ENCODE measurements at places on chromosomes 11 and 22.

DNA sequence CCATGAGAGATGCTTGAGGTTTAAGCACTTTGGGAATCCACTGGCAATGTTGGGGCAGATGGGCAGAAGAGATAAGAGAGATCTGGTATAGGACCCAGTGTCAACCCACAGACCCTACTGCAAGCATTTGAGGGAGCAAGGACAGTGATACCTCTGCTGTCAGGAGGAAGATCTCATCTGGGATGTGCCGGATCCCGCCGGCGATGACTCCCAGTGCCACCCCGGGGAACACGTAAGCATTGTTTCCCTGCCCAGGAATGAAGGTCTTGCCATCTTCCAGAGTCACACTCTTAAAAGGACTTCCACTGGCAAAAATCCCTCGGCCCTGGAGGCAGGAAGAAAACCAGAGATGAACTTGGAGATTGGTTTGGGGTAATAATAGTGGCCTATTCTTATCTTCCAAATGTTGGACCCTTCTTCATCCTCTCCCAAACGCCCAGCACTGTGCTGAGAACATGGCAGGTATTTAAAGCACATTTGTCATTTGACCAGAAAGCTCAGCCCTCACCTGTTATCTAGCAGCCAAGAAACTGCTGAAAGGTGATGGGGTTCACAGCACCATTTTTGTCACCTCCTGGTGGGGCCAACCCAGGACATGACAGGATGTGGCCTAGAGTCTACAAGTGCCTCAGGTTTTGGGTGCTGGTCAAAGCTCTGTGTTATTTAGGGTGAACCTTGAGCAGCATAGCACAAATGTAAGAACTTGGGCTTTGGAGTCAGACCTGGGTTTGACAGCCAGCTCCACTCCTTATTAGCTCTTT, 71.7 kb downstream of the CCDC81 start:
- no peak for DNase-seq

- DNase-seq: no peak
Measured at GRCh38 chr11:32573228-32573627, 10.4 kb upstream of the EIF3M start.

DNA sequence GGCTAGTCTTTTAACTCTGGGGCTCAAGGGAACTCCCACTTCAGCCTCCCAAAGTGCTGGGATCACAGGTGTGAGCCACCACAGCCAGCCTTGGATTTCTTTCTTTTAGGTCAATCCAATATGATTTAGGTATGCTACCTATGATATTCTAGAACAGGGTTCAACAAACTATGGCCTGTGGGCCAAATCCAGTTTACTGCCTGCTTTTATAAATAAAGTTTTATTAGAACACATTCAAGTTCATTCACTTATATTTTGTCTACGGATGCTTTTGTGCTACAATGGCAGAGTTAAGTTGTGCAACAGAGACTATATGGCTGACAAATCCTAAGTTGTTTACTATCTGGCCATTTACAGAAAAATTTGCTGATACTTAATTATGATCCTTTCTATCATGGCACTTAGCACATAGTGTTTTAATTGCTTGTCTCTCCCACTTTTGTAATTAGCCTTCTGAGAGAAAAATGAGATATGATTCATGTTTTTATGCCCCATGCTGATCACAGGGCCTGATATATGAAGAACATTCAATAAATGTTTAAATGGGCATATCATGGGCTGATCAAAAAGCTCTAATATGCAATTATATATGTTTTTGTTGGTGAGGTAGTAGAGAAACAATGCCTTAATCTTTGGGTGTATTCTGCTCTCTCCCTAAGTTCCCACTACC, 109.6 kb downstream of the STIM1 start:
- DNase-seq: no peak

- DNase-seq: no peak
Measured at GRCh38 chr22:41991111-41991510, 7.5 kb upstream of the WBP2NL start.

DNA sequence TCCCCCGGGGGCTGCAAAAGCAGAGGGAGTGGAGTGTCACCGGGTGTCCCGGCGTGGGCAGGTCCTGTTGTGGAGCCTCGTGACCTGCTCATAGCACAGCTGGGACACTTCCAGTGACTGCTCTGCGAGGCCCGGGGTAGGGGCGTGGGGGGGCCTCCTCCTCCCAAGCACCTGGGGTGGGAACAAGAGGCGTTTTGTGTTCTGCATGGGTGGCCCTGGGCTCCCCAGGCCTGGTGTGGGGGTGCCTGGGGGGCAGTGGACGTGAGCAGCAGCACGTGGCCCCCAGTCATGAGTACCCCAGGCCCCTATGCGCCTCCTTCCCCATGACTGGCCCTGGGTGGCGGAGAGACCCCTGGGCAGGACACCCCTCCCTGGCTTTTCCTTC, 104.7 kb downstream of the KCNQ1 start:
- no peak for DNase-seq

DNA sequence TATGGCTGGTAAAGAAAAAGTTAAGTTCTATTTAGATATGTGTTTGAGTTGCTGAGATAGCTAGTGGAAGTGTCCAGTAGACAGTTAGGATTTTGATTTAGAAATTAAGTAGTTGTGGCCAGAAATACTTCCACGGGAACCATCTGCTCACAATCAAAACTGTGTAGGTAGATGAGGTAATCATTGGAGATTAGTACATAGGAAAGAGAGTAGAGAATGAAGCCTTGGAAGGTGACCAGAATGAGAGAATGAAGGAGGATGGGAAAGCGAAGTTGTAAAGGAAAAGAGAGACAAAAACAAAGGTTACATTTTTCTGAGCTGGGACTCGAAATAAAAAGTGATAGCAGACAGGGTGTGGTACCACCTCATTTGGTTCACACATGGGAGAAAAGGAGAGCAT, 296.9 kb upstream of the SORL1-AS1 start:
- DNase-seq: no peak

GRCh38 chr22:22712666-22713365, 68.4 kb downstream of the GGTLC2 start:
- DNase-seq: no peak

- DNase-seq: no peak
Measured at GRCh38 chr11:47714554-47715081, 551 bp downstream of the AGBL2 start.

- no peak for DNase-seq
Measured at GRCh38 chr11:19829109-19829837, 116.6 kb downstream of the NAV2 start.

GRCh38 chr22:39432361-39432811, 24.4 kb upstream of the MGAT3 start:
- DNase-seq: no peak

DNA sequence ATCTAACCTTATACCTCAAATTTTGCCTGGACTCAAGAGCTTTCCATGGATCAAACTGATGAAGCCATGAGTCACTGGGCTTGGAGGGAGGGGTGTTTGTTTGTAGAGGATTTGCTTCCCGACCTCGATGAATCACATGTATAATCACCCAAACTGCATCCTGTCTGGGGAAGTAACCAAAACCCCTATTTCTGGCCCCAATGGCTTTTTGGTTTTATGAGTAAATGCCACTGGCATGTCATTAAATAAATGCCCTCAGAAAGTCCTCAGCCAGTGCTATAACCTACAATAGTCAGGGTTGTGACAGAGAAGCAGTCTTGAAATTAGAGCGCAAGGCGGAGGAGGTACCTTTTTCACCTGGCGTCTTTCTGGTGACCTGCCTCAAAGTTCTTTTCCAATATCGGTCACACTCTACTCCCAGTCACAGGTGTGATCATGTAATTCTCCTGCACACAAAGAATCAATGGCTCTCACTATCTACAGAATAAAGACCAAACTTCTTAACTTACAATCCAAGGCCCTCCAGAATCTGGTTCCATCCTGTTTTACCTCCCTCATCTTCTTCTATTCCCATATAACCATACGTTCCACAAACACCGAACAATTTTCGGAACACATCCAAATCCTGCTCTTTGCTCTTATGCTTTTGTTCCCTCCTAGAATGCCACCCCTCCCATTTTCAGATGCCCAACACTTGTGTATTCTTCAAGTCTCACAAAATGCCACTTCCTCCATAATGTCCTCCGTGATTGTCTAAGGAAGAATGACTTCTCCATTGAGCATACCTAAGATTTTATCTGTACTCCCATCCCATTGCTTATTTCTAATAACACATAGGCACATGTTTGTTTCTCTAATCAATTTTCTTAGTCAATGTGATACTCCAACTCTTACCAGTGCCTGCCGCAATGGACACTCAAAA, 81.3 kb upstream of the BLID start:
- DNase-seq: no peak

DNA sequence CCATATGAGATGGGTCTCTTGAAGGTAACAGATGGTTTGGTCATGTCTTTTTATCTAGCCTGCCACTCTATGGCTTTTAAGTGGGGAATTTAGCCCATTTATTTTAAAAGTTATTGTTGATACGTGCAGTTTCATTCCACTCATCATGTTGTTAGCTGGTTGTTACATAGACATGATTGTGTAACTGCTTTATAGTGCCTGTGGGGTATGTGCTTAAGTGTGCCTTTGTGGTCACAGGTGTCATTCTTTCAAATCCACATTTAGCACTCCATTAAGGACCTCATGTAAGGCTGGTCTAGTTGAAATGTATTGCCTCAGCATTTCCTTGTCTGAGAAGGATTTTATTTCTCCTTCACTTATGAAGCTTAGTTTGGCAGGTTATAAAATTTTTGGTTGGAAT, 263.8 kb upstream of the LUZP2 start:
- DNase-seq: no peak

DNA sequence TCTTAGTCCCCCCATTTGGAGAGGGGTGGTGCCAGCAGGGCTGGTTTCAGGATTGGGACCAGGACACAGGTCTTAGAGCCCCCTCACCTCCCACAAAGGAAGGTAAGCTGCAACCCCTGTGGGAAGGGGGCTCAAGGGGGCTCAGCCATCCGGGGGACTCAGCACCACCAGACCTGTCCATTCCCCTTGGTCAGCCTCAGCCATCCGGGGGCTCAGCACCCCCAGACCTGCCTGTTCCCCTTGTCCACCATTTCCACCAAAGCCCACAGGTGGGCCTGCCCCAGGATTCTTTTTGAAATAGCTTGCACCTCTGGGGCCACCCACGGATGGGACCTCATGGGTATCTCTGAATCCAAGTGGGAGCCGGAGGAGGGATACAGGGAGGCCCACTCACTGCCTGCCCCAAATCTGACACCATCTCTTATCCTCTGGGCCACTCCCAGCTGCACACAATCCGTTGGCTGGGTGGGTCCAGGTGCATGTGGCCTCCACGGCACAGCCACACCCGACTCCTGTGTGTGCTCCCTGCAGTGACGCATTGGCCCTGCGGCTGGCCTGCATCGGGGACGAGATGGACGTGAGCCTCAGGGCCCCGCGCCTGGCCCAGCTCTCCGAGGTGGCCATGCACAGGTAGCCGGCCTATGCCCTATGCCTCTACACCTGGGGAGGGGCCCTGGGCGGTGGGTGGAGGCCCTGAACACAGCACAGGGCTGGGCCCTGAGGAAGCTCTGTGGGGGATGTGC, 15.9 kb downstream of the MCAT start:
- DNase-seq: no peak

- no peak for DNase-seq
Measured at GRCh38 chr22:50010676-50011446, 1.7 kb downstream of the IL17REL start.

DNA sequence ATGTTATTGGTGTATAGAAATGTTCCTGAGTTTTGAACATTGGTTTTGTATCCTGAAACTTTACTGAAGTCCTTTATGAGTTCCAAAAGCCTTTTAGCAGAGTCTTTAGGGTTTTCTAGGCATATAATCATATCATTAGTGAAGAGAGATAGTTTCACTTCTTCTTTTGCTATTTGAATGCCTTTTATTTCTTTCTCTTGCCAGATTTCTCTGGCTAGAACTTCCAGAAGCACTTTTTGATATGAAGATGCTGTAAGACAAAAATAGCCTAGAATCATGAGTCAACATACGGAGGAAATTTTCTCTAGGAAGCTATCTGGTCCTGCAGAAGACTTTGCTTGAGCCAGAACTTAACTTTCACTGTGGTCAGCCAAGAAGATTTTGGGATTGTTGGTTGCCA, 86.7 kb upstream of the IZUMO1R start:
- DNase-seq: no peak

- DNase-seq: no peak
Measured at GRCh38 chr11:110629594-110629993, 82.6 kb downstream of the ARHGAP20 start.

- no peak for DNase-seq
Measured at GRCh38 chr11:95066716-95067038, at the start of gene SRSF8. Gene SRSF8 (plus strand): TSS chr11:95066919. CDS start chr11:95067227, 308 bp downstream.

- DNase-seq: no peak
Measured at GRCh38 chr22:37601540-37602442, 6.8 kb upstream of the GGA1 start.

GRCh38 chr11:118382954-118383353, 18.5 kb upstream of the ATP5MG start:
- DNase-seq: no peak

DNA sequence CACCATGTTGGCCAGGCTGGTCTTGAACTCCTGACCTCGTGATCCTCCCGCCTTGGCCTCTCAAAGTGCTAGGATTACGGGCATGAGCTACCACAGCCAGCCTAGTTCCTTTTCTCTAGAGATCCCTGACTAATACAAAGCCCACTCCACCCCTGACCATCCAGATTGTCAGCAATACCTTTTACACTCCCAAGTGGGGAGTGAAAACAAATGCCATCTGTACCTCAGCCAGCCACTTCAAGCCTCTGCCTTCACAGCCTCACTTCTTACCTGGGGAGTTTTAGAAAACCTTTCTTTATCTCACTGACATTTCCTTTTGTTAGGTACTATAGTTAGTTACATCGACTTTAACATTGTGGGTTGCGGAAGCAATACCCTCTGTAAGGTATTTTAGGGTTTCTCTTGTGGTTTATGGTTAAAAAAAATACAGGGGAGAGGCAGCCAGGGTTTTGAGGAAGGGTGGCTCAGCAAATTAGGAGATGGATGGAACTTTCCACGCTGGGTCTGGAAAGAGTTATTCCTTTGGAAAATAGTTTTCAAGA, 8.9 kb downstream of the TOM1 start:
- DNase-seq: no peak
